ENCODE measurements at places on chromosomes 3 and 15. TPM values are rescaled to one million over a fixed set of nuclear protein-coding genes. Genes with fewer than 3 reads are reported as not detected.

DNA sequence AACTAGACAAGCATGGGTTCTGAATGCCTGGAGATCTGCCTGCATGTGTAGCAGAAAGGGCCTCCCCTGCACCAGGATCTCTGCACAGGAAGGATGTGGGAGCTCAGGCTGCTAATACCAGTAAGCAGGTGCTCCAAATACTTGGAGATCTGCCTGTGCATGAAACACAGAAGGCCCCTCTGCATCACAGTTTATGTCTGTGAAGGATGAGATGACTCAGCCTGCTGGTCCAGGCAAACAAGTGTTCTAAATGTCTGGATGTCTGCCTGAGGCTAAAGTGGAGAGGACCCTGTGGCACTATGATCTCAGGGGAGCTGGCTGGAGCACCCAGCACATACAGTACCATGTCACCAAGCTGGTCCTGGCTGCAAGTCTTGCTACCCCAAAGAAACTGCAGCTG is 678.8 kb downstream of the MCTP2 start:
- no peak for DNase-seq

- no peak for DNase-seq
Measured at GRCh38 chr15:38252481-38253350, at the start of gene SPRED1. Gene SPRED1, plus strand, starts transcription at chr15:38252836. Its CDS starts 350 bp downstream, at chr15:38253186.

- no peak for DNase-seq
Measured at GRCh38 chr3:98564282-98565005, 29.0 kb downstream of the CPOX start.

- no peak for DNase-seq
Measured at GRCh38 chr15:84914909-84915605, 30.6 kb downstream of the SLC28A1 start.

SPTSSB gene
- total RNA-seq = not detected

ZNF620 gene
- 0.69 TPM for total RNA-seq

DNA sequence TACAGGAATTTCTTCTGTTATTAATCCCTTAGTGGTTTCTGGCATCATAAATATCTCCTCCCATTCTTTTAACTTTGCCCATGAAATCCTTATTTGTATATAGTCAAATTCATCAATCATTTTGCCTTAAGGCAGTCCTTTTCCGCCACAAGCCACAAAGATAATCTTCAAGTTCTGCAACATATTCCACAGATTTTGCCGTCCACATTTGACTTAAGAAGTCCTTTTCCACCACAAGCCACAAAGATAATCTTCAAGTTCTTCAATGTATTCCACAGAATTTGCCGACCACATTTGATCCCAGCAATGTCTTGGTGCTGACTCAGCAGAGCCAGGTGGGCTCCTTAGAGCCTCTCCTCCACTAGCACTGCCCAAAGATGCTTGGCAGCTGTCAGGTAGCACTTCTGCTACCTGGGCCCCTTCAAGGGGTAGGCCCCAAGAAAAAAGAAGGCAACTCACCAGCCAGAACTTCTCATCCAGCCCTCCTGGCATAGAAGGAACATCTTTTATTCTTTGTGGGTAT is 35.0 kb downstream of the SEC22C start:
- DNase-seq = no peak

DNA sequence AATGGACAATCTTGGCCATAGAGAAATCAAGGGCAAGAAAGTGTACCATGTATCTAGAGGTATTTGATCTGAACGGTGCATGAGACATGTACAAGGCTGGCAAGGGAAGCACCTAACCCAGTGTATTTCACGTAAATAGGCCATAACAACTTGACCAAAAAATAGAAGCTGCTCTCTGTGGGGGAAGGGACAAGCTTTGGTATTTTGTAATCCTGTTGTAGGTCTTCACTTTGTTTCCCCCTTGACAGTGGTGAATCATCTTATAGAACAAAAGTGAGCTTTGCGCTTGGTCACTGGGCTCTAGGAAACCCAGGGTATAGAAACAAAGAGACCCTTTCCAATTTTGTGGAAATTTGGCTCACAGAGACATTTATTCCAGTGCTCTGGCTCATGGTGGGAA is 21.0 kb downstream of the LARS2 start:
- DNase-seq = no peak

FOXL2 gene
- not detected for total RNA-seq

DNA sequence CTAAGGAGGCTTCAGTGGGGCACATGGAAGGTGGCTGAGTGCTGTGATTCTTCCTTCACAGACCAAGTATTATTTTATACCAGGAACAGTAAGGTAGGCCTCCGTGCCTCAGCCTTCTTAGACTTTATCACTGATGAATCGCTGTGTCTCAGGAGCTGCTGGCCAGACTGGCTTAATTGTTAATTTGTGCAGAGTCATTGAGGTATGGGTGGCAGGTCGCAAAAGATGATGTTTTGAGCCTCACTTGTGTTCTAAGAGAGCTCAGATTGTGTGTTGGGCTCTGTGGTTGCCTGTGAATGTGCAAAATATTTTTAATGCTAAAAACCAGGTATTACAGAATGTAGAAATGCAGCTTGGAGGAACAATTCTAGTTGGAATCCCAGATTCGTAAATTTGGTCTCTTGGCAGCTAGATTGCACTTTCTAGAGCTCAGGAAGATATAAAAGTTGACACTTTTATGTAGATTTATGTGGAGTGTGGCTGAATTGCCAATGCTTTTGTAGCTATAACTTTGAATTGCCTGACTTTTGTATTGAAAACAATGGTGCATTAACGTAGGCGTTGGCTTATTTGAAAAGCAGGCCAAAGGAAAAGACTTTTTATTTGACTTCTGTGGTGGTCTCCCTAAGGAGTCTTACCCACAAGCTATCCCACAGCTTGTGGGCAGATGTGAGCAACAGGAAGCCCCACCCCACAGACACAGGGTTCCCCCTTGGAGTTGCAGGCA is 53.4 kb downstream of the LARS2 start:
- DNase-seq = peak; percentile 1

GRCh38 chr15:85037641-85038040 is 56.0 kb downstream of the PDE8A start:
- no peak for DNase-seq

- peak; percentile 80 for DNase-seq
Measured at GRCh38 chr3:14224895-14225294, 46.3 kb downstream of the LSM3 start.

- DNase-seq = no peak
Measured at GRCh38 chr3:40211579-40211978, 97.9 kb upstream of the EIF1B start.

GRCh38 chr3:88003115-88003755 is 55.6 kb downstream of the CGGBP1 start:
- DNase-seq = no peak

DNA sequence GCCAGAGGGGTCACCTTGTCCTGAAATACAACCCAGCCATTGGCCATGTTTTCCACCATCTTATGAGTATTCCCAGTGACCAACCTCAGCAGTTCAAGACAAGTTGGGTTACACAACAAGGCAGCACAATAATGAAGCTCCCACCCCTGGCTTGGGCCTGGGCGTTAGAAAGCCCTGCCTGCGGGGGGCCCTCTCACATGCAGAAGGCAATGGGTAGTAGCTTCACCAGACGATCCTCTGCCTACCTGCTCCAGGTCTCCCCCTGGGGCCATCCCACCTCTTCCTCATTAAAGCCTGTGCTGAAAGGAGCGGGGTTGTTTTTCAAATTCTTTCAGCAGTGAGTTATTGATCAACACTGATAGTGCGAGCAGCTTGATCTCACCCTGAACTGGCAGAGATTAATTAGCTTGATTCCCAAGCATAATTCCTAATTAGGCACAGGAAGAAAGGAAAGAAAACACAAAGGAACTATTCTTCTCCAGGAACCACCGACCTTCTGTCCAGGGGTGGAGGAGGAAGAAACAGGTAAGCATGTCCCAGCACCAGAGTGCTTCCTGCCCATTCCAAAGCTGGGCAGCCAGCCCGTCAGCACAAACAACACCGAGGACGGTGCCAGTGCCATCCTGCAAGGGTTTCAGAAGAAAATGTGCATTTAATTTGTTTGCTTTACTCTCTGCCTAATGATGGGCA is 79.7 kb upstream of the CGNL1 start:
- no peak for DNase-seq

ACTC1 gene
- total RNA-seq = 5.8 TPM

CCR5 gene
- not detected for total RNA-seq

STRA6 gene
- total RNA-seq = 0.18 TPM

OR5K1 gene
- not detected for total RNA-seq

MYO9A gene
- total RNA-seq = 21.9 TPM

DNA sequence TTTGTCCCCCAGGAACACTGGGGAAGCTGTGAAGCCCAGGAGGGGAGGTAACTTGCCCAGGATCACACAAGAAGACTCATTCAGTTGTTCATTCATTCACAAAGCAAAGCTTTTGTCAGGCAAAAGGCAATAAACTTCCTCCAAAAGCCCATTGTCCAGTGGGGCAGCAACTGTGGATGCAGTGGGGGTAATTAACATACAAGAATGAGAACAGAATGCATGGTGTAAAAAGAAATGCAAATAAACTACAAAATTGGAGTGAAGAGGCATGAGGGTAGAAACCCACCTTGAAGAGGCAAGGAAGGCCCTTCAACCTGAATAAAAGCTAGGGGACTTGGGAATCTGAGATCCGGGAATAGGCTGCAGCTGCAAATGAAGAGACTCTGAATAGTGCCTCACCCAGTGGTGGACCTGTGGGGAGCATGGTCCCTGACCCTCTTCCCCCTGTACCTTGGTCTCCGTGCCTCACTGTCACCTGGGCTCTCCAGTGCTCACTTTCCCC is 363.6 kb downstream of the CLSTN2 start:
- DNase-seq = no peak

GRCh38 chr3:45546716-45547701 is 47.5 kb upstream of the LIMD1 start:
- DNase-seq = no peak

DNA sequence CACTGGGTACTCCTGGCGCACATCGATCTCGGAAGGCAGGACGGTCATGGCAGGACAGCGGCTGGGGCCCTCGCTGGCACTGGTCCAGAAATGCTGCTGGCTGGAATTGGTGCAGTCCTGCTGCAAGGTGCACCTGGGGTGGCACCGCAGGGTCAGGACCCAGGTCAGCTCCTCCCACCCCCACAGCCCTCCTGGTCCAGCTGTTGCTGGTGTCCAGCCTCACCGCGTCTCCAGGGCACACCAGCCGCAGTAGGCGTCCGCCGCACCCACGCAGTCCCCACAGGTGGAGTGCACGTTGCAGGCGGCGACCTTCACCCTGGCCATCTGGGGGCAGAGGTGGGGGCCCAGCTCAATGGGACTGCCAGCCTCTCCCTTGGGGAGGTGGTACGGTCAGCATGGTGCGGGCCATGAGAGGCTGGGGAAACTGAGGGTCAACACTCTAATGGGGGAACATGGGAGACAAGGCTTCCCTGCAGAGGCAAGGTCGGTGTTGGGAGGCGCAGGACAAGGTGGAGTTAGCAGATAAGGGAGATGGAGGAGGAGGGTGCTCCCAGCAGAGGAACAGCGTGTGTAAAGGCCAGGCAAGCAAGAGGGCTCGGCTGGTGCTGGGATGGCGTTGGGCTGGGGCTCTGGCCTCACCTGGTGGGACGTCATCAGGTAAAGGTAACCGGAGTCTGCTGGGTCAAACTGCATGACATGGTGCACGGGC is 20.4 kb downstream of the PLXND1 start:
- no peak for DNase-seq

ABHD6 gene
- total RNA-seq = 3.9 TPM

DNA sequence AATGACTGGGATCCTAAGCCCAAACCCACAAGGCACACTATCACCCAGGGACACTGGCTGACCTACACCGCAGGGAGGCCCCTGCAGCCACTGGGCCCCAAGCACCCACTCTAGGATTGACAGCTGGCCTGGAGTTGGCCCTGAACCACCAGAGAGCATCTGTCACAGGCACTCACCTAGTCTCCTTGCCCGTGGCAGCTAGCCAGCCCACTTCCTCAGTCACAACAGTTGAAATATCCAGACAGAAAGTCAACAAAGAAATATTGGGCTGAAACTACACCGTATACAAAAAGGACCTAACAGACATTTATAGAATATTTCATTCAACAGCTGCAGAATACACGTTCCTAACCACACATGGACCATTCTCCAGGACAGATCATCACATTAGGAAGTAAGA is 5.2 kb upstream of the SPINK8 start:
- DNase-seq = no peak

DNA sequence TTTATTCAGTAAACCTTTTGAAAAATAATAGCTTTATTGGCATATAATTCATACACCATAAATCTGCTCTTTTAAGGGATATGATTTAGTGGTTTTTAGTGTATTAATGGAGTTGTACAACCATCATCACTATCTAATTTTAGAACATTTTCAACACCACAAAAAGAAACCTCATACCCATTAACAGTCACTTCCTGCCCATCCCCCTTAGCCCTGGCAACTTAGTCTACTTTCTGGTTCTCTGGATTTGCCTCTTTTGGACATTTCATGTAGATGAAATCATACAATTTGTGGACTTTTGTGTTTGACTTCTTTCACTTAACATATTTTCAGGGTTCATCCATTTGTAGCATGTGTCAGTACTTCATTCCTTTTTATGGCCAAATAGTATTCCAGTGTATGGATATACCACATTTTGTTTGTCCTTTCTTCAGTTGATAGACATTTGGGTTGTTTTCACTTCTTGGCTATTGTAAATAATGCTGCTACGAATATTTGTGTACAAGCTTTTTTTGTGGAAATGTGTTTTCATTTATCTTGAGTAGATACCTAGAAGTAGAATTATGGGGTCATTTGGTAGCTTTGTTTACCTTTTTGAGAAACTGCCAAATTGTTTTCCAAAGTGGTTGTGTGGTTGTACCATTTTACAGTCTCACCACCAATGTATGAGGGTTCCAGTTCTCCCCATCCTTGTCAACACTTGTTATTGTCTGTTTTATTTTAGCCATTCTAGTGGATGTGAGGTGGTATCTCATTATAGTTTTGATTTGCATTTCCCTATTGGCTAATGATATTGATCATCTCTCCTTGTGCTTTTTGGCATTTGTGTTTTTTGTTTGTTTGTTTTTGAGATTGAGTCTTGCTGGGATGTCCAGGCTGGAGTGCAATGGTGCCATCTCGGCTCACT is 45.8 kb downstream of the SMAD3 start:
- no peak for DNase-seq

PPP4R2 gene
- total RNA-seq = 51.9 TPM

- no peak for DNase-seq
Measured at GRCh38 chr3:146019508-146019907, 141.5 kb downstream of the PLOD2 start.

DNA sequence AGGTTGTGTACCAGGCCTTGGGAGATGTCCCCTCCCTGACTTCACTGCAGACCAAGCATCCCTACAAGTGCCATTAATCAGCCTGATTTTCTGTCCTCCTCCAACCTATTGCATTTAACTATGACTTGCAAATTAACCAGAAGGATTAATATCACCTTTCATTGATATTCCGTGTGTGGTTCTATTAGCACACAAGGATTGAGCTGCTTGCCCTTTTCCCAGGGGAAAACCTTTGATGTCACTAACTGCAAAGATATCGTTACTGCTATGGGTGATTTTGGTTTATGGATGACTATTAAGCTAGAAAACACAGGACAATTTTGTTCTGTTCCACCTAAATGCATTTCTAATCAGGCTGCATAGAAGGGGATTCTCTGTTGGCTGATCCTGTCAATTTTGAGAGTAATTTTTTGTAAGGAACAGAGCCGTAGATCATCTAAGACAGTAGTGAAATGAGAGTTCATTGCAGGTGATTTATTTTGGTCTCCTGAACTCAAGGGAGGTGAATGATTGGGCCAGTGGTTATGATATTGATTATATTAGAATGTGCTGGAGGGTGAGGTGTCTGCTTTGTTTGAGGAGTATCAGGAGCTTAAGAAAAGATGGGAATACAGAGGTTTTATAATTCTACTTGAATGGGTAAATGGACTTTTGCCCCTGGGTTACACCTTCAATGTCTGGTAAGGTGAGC is 177.5 kb upstream of the SNTN start:
- no peak for DNase-seq

Data from SJSA1 (cell line).